ENCODE measurements at places on chromosomes 12 and 14.

DNA sequence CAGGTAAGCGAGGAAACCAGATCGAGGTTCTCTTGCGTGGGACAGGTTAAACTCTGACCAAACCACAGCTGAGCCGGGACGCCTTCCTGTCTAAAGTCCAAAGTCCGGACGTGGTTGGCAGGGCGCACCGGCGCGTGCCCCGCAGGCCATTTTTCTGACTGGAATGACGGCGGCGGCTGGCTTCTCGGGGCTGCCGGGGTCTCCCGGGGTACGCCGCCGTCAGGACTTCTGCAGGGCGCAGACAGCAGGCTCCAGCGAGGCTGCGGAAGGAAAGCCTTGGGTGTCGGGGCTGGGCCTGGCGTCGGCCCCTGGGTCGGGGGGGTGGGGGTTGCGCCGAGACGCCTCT, 32.8 kb downstream of the MIA2 start:
- no peak for DNase-seq

DNA sequence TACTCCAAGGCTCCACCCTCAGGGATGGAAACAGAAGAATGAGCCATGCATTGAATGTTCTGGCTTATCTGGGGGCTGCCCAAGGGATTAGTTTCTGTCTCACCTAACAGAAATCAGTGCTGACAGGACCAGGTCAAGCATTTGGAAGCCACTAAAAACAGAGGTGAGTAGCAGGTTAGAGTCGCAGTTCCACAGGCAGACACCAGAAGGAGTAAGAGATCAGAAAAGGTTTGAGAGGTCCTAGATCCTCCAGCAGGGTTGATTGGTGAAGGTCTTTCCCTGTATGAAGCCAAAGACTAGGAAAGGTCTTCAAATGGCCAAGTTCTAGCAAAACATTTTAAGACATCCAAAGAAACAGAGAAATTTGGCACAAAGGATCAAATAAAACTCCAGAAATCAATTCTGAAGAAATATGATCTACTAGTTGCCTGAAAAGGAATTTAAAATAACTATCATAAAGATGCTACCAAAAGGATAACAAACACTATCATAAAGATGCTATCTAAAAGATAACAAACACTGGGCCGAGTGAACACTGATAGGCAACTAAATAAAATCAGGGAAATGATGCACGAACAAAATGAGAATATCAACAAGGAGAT, 19.5 kb upstream of the TTC9 start:
- DNase-seq, result peak; percentile 75

DNA sequence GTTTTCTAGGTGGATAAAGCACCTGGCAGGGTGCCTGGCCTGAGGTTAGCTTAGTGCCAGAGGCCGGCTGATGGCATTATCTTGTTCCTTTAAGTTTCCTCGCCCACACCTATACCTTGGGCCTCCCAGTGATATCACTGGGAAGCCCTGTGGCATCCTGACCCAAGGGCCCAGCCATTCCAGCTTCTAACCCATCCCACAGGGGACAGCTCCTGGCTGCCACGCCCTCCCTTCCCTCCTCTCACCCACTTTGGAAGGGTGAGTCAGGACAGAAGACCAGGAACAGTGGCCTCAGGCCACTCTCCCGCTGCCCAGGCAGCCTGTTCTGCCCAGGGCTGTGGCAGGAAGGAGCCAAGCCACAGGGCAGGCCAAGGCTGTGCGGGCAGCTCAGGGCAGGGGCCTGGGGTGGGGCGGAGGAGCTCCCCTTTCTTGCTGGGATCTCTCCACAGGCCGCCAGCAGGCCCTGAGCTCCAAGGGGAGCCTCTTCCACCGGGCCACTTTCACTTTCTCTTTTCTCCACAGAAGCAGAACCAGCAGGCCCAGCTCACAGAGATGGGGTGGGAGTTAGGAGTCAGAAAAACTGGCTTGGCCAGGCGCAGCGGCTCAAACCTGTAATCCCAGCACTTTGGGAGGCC, 75.1 kb downstream of the IRF2BPL start:
- DNase-seq, result peak; percentile 81

- no peak for DNase-seq
Measured at GRCh38 chr14:23365732-23366425, 907 bp upstream of the EFS start.

- no peak for DNase-seq
Measured at GRCh38 chr14:65686761-65687160, 274.2 kb downstream of the FUT8 start.

DNA sequence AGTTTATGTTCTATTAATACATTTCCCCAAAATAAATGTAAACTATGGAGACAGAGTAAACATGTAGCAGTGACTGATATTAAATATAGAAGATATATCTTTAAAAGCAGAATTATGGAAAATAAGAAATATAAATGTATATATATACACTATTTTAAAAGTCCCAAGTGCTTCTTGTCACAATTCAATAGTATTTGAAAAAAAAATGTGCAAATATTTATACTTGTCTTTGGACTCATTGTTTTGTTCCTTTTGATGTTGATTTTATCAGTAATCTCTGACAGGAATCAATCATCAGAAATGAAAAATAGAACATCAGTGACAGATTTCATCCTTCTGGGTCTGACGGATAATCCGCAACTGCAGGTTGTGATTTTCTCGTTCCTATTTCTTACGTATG, at the start of gene OR6C76:
TSS of gene OR6C76 (plus strand) at position 301 of the 400 bp plus-strand sequence. CDS start at position 301, 0 bp downstream.
- DNase-seq, result no peak

- no peak for DNase-seq
Measured at GRCh38 chr14:54493293-54493692, 4.5 kb upstream of the GMFB start.

DNA sequence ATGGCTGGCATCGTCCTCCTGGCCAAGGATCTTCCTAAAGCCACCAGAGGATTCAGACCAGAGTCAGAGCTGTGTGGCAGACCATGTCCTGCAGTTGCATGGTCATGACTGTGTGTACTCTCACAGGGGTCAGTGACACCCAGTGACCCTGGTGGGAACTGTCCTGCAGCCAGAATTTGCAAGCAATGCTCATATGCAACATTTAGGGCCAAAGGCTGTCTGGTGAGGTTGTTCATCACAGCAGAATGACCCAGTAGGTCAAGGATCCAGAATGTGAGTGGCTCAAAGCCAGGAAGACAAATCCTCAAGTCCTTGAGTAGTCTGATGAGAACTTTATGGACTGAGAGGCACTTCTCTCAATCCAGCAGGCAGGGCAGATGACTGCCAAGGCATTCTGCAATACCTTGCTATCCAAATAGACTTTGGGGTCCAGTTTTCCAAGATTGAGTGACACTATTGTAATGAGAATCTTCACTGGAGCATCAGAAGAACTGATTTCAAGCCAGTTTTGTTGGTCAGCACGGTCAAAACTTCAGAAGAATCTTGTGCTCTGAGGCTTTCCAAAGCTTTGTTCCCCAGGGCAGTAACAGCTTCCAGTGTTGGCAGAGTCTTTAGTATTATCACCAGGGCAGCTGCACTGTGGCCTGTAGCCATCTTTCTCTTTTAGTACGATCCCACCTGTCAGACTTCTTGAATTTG, 122.0 kb downstream of the PTCSC3 start:
- DNase-seq, result no peak
